ENCODE measurements at places on chromosomes 5 and 9.
A peak's percentile ranks its signal among the peaks of the same experiment; 100 is the strongest.

- DNase-seq, result no peak
Measured at GRCh38 chr5:94524841-94525697, 93.3 kb downstream of the KIAA0825 start.

GRCh38 chr5:106964132-106964531 lies 706.6 kb downstream of the EFNA5 start:
- no peak for DNase-seq

GRCh38 chr5:33343676-33344327 lies 97.0 kb upstream of the TARS1 start:
- DNase-seq, result no peak

- no peak for DNase-seq
Measured at GRCh38 chr5:29719171-29719570, 1474.3 kb upstream of the CDH6 start.

GRCh38 chr9:3181049-3181953 lies 337.4 kb upstream of the PUM3 start:
- DNase-seq, result peak; percentile 34

DNA sequence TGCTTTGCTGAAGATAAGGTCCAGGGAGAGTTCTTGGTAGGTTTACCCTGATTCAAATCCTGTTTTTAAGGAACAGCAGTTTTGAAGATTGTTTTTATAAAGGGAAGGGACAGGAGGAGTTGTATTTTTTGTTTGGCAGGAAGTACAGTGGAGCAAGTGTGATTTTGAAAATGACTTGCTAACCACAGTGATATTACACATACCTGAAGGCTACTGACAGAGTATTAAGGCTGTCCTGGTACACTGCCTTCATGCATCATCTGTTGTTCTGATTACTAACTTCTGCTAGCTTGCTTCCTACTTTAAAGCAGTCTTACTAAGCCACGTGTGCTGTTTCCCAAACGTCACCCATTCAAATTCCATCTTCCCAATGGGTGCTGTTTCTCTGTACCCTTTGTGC lies 559.5 kb upstream of the SGCD start:
- DNase-seq, result no peak

- DNase-seq, result peak; percentile 74
Measured at GRCh38 chr5:125612776-125613175, 810.4 kb upstream of the GRAMD2B start.

DNA sequence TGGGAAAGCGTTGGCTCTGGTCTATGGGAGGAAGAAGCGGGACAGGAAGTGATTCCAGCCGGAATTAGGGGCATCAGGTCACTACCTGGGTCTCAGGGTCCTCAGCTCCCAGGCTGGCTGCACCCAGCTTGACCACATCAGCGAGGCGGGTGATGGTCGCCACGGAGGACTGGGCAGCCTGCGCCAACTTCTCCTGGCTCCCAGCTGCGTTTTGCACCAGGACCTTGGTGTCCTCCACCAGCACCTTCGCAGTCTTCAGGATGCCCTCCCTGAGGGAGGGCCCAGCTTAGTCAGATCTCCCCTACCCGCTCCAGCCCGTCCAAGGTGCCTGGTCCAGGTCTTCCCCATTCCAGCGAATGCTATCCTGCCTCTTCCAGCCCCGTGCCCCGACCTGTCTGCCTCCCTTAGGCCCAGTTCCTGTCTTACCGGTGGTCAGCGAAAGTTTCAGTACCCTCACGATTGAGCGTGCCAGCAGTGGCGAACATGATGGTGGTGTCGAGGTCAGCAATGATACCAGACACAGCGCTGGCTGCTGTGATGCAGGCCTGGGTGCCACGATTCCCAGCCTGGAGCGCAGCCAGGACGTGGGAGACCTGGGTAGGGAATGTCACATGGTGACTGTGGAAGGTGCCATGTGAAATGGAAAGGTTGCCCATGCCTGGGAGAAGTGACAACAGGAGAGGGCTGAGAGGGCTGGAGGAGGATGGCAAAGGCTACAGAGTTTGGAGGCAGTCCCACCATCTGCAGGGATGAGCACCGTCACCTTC lies 14.4 kb upstream of the TPM2 start:
- no peak for DNase-seq

DNA sequence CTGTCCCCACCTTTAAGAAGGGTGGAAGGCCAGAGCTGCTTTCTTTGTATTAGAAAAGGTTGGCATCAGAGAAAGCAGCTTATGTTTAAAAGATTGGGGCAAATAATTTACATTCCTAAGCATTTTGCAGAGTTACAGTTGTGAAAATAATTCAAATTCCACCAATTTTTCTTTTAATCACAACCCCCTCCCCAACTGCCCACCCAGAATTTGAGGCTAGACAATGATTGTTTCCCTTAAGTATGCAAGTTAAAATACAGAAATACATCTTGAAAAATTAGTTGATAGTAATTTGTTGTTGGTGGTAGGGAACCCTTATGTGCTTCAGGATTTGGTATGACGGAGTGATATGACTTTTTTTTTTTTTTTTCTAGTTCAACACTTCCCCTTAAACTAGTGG lies 133.0 kb downstream of the ZSWIM6 start:
- no peak for DNase-seq

DNA sequence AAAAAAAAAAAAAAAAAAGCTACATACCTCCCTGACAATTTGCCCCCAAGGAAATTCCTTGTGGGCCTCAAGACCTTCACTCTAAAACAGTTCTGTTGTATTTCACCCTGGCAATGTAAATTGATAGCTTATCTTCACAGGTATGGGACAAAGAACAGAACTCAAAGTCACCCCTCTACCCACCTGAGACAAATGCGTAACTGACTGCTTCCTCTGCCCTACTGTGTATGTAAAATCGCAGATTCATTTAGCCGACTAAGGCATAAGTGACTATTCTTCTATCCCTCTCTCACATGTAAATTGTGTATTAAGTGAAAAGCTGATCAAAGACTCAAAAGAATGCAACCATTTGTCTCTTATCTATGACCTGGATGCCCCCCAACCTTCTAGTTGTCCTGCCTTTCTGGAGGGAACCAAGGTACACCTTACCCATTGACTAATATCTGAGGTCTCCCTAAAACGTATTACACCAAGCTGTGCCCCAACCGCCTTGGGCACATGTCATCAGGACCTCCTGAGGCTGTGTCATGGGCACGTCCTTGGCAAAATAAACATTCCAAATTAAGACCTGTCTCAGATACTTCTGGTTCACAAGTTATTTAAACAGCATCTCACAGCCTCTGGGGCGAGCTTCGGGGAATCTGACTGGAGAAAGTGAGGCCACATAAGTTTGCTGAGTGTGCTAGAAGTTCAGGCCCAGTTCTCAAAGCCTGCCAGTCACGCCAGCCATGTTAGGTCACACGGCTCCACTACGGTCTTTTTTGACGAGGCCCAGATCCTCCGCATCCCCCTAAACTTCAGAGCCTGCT lies 954 bp downstream of the TBCA start:
- DNase-seq, result no peak

DNA sequence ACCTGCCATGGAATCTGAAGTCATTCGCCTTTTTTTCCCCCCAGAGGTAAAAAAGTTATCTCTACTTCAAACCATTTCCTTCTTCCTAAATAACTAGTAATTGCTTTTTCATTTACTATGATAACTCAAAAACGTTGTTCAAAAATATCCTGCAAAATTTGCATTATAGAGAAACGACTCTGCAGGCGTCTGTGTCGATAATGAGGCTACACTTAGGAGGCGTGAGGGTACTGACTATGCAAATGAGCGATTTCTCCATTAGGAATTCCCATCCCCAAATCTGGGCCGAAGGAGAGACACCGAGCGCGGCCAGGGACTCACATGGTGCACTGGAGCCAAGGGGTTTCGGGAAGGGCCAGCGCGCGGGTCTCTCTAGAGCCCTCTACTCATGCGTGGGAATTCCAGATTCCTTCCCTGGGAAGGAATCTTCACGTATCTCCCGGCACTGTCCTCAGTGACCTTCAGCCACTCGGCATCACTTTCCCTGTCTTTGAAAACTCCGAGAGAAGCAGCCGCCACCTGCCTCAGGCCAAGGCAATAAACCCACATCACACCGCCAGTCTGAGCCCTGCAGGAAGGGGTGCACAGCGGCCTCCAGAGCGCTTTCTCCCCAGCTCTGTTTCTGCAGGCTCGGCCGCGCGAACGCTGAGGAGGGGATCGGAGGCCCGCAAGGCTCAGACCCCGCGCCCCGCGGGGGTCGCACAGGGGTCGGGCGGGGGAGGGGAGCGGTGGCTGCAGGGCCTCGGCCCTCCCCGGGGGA lies 718 bp upstream of the DENND4C start:
- peak; percentile 61 for DNase-seq

DNA sequence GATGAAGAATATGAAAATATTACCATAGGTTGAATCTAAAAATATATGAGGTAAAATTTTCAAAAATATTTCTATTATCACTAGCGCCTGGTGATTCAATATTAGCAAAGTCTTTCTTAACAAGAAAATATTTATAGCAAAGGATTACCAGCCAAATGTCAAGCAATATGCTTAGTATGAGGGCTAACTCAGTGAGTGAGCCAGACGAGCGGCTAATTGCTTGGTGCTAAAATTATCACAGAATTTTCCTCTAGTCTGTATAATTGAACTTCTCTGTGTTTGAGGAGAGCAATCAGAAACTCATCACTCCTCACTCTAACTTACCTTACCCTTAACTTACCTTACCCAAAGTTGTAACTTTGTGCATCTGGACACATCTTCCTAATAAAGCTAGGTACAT lies 304.9 kb upstream of the PRR16 start:
- no peak for DNase-seq

DNA sequence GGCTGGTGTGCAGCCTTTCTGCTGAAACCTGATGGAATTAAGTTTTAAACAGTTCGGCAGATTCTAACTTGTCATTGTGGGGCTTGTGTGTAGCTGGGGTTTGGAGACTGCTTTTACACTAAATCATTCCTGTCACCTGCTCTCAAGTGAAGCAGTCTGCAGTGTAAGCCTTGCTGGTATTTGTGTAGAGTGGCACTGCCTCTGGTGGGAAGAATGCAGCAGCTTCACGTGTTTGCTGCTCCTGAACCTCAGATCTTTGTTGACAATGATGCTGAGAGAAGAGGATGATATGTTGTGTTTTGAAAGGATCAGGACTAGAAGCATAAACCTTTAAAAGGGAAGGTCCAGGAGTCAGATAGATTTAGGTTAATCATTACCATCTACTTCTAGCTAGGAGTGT lies 88.1 kb downstream of the KDM4C start:
- DNase-seq, result no peak

DNA sequence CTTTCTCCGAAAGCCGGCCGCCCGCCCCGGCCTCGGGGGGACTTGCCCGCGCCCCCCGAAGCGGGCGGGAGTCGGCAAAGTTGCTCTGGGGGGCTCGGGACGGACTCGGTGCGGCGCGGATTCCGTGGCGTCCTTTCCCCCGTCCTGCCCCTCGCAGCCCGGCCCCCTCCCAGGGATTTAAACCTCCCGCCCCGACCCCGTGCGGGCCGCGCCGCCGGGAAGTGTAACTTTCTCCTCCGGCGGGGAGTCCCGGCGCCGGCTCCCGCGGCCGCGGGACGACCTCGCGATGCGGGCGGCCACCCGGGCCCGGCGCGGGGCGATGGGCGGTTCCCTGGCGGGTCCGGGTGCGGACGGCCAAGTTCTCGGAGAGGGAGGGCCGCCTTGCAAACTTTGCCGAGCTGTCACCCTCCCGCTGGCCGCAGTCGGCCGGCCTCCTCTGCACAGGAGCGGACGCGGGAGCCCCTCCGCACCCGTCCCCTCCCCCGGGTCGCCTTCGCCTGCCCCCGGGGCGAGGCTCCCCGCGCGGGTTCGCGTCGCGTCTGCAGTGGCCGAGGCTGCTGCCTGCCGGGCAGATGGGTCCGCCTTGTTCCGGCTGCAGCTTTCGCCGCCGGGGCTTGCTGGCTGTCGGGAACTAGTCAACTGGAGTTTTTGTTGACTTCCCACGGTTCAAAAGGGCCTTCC lies 732 bp downstream of the PBX3 start:
- DNase-seq, result no peak

DNA sequence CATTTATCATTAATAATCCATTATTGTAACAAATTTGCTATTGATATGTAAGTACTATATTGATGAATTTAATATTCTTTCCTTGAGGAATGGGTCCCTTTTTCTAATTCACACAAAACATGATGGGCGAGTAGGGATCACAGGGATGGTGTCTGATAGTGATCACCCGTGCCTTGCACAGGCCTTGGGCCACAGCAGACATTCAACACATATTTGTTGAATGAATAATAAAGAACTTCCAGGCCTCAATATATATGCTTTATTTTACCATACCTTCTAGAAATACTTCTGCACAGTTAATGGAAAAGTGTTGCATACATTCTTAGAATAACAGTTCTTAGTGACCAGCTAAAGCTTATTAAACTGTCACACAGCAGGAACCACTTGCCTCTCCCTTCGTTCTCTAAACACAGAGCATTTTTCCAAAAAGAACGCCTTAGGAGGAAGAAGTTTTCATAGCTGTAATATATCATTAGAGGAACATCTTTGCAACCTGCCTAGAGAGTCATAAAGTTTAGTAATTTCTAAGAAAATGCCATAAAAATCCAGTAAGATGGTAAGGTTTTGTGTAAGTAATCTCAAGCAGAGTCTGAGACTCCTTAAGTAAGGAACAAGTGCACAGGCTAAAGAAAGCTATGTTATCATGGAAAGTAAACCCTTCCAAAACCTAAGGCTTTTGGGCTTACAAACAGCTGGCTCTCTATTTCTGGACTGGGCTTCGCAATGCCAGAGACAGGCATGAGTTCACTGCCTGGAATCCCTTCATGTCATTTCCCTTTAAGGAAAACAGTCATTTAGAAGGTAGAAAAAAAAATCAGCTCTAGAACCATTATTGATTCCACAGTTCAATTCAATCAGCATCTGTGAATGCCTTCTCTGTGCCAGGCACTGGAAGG lies 17.7 kb downstream of the TTLL11 start:
- DNase-seq, result no peak

- no peak for DNase-seq
Measured at GRCh38 chr9:123353984-123354591, 1.9 kb upstream of the CRB2 start.

DNA sequence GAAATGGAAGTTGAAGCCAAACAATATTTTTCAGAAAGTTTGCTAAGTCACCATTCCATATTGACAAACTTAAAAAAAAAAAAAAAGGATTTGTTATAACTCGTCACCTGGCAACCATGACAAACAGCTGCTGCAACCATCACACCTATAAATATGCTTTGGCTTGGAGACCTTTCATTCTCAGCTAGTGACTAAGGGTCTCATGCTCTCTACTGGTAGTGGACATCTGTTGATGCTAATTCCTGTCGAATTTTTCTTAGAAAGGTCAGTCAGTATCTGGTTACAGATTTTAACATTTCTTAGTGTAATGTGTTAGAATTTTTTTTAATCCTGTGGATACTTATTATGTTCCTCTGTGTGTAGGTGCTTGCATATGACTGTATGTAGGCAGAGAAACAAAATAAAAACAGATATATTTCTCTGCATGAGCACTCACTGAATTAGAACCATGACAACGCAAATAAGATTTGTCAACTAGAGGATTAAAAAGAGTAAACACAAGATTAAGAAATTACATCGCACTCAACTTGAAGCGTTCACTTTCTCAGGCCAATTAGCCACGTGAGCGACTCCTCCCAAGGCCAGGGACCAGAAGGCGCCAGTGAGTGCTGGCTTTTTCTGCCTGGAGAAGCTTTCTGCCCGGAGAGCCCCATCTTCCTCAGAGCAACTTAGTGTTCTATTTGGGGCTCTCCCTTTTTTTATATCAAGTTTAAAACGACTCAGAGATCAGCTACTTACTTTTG lies 27.0 kb upstream of the ZNF622 start:
- no peak for DNase-seq

- no peak for DNase-seq
Measured at GRCh38 chr5:55143624-55144023, 16.3 kb upstream of the GPX8 start.

All from NCI-H2107 (cell line).